ENCODE measurements at places on chromosomes 3 and 15.
A peak's percentile ranks its signal among the peaks of the same experiment; 100 is the strongest.

GRCh38 chr3:90040554-90040953 lies 933.1 kb downstream of the EPHA3 start:
- no peak for DNase-seq

DNA sequence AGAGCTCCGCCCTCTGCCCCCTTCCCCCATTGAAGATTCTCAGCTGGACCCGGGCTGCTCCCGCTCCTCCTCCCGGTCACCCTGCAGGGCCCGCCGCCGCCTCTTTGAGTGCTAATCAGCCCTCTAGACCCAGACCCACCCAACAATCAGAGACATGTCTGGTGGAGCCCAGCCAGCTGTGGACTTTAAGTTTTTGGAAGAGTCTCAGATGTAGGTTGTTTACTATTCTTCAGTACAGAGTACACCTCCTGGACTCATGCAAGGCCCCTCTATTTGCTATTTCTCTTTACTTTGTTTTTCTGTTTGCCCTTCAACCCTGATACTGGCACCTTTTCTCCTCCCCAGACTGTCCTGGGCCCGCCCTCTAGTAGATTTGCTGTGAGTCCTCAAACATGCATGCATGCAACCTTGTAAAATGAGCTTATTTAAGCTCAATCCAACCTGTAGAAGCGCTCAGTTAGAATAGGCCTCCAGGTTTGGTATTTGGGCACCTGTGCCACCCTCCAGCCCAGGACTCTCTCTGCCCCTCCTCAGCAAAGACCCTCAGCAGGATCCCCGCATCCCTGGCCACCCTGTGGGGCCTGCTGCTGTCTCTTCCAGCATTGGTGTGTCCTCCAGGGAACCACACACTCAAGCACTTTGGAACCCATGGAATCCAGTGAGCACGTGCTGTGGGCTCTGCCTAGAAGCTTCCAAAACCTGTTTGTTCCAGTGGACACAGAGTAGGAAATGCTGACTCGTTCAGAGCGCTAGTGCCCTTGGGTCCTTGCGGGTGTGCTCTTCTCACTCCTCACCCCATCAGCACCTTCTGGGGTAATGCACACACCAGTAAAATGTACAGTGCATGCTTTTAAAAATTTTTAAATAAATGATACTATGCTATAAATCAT lies 4.6 kb downstream of the PRR23E start:
- DNase-seq, result no peak

- no peak for DNase-seq
These were observed 700.3 kb downstream of the TUSC7 start for GRCh38 chr3:117409701-117410459.

DNA sequence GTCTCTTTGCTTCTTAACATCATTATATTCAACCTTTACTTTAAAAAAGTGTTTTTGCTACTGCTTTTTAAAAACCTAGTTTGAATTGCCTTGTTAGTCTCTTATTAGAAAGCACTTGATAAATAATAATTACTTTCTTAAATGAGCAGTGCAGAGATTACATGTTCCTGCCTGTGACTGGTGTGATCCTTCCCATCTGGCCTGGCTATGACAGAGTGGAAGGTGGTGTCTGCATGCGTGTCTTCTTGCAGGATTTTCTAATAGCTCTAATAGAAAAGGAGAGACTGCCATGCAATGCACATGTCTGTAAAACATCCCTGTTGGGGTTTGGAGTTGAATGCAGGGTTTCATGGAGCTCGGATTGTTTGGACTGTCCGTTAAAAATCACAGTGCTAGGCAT lies 425.8 kb upstream of the TPM1 start:
- DNase-seq, result no peak

DNA sequence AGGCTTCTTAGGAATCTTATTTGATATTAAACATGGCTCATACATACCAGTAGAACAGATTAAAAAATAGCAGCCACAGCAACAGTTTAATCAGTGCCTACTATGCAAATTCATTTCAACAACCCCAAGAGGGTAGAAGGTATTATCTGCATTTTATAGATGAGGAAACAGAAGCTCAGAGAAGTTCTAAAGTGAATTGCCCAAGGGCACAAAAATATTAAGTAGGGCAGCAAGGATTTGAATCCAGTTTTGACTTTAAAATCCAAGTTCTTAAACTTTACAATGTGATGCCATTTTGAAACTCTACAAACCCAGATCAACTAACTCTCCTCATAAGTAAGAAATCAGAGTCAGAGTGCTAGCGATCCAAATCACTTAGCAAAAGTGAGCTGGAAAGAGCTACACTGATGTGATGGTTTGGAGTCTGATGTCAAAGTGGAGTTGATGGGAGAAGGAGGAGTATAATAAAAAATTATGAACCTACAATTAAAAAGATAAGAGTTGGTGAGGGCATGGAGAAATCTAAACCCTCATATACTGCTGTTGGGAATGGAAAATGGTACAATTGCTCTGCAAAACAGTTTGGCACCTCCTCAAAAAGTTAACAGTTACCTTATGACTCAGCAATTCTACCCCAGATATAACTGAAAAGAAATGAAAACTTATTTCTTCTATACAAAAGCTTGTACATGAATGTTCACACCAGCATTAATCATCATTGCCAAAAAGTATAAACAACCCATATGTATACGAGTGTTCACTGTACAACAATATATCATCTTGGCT lies 51.0 kb upstream of the PLXND1 start:
- no peak for DNase-seq

- no peak for DNase-seq
These were observed 110.1 kb upstream of the ABHD17C start for GRCh38 chr15:80584973-80585525.

DNA sequence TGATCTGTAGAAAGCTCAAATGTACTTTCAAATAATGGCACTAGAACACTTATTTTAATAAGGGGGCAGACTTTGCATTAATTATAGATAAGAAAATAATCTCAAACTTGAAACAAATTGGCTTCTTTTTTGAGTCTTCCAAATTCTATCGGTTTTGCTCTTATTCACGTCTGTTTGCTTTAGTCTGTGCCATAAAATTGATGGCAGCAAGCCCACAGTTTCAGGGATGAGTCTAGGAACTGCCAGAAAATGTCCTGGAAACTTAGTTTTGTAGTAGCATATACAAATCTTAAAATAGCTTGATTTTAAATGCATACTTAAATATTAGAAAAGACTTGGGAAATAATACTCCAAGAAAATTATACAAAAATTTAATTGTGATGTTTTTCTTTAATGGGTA lies 39.7 kb downstream of the BCHE start:
- no peak for DNase-seq

GRCh38 chr15:78797951-78798350 lies 13.3 kb downstream of the ADAMTS7 start:
- DNase-seq, result no peak

DNA sequence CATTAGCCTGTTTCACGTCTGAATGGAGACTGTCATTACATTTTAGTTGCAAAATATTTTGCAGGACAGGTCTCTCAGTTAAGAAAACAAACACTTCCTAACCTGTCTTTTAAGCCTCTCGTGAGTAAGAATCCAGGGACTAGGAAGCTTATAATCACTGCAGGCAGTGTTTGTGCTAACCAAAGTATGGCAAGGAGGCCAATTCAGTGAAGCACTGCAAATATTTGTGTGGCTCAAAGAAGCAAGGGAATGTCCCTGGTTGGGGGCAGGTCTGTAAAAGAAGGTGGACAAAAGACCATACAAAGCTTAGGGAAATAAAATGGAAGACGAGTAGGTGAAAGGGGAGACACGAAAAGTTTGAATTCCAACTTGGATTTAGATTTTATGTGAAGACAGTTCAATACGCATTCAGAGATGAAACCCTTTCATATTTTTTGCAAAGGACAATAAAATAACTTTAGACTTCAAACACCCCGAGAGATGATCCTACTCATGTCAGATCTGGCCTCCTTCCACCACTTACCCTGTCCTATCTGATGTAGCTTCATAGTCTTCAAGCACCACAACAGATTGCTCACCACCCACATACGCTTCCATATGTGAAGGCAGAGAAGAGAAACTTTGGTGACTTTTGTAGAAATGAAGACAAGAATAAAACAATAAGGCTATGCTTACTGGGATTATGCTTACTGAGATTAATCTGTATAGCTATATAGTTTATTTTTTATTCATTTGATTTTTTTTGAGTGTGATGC lies 240.9 kb downstream of the TUSC7 start:
- no peak for DNase-seq

GRCh38 chr3:112561484-112561733 lies 353 bp downstream of the ATG3 start:
- DNase-seq, result no peak

DNA sequence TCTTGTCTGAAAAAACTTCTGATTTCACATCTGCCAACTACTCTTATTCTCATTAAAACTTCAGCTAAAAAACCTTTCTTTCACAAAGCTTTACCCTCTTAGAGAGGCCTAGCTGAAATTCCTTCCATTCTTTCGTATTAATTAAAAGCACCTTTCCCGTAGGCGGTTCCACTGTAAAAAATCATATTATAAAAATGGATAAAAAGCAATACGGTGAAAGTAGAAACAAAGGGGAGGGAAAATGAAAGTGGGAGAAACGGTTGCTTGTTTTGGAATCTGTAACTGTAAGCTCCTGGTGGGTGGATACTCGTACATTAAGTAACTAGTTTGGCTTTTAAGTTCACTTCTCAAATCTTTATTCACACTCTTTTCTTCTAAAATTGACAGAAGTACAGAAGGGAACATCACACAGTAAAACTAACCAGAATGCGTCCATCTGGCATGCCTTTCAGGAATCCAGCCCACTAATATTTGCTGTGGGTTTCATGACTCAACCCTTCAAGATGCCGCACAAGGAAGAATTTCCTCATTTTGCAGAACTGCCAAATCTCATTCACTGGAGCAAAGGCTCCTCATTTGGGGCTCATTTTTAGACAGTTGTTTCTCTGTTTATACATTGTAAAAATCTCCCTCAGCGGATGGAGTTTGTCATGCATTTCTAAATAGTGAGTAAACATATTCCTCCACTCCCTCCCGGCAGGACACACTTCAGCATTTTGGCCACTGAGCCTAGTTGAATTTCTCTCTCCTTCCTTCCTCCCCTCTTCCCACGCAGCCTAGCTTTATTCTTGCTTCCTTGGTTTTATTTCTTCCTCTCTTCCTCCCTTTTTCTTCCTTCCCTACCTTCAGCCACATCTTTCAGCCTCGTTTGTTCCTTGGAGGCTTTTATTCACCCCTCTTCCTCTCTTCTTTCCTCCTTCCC lies 419.5 kb upstream of the NAALADL2 start:
- no peak for DNase-seq

DNA sequence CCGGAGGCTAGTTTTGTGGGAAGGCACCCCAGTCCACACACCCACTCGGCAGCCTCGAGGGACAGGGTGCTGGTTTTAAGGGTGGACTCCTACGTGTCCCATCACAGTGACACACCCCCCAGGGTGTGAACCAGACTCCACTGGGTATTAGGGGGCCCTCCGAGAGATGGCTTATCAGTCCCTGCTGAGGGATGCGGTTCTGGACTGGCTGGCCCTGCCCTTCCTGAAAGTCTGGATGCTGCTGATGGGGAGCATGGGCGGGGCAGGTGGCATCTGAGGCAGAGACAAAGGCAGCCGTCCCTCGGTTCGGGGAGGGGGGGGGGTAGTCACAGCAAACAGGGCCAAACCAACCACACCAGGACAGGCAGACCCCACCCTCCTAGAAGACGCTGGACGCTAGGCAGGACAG lies 939 bp upstream of the ULK3 start:
- no peak for DNase-seq

DNA sequence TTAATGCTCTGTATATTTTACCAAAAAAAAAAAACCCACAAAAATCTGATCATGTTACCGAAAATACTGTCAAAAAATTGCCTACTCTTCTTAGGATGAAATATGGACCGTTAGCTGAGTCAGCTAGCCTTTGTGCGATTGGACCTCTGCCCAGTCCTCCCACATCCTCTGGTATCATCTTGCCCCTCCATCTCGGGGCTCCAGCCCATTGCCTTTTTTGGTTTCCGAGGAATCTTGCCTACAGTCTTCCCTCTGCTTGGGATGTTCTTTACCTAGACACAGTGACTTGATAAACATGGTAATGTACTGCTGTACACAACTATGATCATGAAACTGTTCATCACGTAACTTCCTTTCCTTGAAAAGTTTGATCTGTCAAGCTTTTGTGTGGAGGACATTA lies 371.4 kb downstream of the SV2B start:
- peak; percentile 46 for DNase-seq

DNA sequence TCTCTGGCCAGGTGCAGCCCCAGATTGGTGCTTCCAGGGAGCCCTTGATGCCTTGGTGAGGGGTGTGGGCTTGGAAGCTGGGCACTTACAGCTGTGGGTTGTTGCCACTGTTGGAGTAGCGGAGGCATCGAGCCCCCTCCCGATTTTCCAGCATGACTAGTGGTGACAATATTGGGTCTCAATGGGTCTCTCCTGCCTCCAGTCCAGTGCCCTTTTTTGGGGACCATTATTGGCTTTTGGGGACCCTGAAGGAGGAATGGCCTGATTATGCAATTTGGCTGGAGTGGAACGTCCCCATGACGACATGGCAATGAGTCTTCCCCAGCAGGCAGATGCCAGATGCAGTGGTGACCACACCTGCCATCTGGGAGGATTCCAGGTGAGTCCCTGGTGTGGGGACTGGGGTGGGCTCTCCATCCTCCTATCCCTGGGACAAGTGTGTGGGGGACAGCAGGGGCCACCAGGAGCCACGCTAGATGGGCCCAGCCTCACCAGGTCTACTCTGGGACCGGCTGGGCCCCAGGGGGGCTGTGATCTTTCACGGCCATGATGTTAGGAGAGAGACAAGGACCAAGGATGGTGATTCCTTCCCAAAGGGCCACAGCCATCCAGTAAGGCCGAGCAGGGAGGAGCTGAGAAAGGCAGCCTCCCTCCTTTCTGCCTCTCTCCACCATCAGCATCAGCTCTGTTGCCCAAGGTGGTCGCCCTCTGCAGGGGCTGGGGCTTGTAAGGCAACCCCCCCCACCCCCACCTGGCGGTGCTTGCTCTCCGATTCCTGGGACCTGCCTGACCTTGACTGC lies 196.8 kb downstream of the GOLGA6L6 start:
- no peak for DNase-seq

DNA sequence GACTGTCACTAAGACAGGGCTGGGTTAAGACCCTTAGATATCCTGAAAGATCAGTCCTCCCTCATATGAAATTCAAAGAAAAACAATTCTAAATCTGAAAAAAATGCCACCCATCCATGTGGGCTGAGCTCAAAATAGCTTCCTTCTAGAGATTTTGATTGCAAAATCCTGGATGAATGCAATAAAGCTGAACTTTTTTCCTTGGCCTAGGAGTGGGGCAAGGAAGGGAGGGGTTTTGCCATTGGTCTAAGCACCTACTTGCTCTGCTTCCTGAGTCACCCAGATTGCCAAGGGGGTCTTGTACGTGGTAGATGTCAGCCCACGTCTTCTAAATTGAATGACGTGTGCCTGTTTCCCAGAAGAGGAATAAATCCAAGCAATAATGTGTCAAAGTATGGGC lies 15.3 kb upstream of the SMAD3 start:
- DNase-seq, result no peak

All from DND-41 (cell line).